Breast epithelium (tissue), 4 donors: ENCODE measurements at places on chromosomes 2 and 18. TPM values are rescaled to one million over a fixed set of nuclear protein-coding genes. Genes with fewer than 3 reads are reported as not detected.

GRCh38 chr18:11104307-11104706 is 45.1 kb downstream of the PIEZO2 start:
- DNase-seq = no peak

GRCh38 chr2:173419506-173419905 is 64.8 kb downstream of the CDCA7 start:
- no peak for DNase-seq

GRCh38 chr2:36371070-36371874 is 15.7 kb downstream of the CRIM1 start:
- DNase-seq = no peak

- DNase-seq = no peak
Measured at GRCh38 chr2:116153729-116154128, 1660.8 kb upstream of the DDX18 start.

DNA sequence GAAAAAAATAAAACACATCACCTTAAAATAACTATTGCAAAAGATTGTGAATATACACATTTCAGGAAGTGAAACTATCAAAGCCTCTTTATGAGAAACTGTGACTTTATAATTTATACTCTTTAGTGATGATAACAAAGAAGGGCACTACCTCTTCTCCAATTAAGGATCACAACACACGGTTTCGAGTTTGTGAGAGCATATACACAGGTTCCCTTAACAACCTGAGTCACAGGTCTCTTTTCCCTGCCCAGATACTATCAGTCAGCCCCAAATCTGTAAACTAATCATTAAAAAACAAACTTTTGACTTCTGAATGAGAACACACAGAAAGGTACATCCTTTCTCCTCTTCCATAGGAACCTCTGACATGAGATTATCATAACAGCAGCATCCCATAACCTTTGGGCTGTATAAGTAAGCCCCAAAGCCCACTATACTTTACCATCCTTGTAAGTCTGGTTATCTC is 44.9 kb downstream of the PTPN2 start:
- DNase-seq = no peak

DNA sequence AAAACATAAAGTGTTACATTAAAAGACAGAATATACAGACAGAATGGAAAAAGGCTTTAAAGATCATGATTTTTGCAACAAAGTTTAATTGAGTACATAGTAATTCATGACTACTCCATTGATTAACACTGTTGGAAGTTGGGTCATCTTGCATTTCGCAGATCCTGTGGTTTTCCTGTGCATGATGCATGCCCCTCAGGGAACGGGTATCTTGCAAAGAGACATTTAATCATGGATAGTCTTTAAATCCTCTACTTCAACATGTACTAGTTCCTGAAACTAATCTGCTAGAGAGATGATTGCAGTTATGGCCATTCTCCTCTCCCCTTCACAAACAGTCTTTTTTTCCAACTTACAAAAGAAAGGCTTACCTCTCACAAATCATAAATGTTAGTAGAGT is 155.6 kb upstream of the DSEL start:
- DNase-seq = no peak

DNA sequence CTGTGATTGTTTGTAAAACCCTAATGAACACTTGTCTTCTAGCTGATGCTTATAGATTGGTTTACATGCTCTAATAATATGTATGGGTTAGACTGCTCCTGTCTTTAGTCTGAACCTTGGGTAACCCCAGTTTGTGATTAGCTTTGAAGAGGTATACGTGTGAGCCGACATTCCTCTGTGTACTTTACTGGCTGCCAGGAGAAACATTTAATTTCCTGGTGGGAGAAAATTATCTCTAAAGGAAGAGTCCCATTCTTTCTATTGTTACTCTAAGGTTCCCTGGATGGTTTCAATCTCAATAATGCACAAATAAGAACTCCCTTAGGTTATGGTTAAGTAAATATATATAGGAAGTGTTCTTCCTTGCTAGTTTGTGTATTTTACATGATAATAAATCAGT is 143.6 kb upstream of the ZSWIM2 start:
- no peak for DNase-seq

GRCh38 chr2:216882876-216883275 is 23.0 kb upstream of the TNP1 start:
- no peak for DNase-seq

DNA sequence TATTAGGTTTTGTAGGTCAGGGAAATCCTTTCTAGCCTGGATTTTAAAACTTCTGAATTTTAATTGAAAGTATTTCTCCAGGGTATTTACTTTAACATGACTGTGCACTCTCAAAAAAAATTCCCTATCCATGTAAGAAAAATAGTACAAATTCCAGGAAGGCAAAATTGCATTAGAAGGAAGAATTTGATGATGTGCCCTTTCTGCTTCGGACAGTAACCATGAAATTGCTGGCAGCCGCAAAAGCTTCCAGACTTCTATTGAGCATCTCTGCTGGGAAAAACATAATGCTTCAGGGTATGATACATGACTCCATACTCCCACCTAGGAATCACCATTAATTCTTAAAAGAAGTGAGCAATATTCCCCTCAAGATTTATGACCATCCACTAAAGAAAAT is 17.2 kb upstream of the KLF7 start:
- no peak for DNase-seq

GRCh38 chr2:110679337-110679707 is 1.5 kb upstream of the BUB1 start:
- DNase-seq = no peak

DNA sequence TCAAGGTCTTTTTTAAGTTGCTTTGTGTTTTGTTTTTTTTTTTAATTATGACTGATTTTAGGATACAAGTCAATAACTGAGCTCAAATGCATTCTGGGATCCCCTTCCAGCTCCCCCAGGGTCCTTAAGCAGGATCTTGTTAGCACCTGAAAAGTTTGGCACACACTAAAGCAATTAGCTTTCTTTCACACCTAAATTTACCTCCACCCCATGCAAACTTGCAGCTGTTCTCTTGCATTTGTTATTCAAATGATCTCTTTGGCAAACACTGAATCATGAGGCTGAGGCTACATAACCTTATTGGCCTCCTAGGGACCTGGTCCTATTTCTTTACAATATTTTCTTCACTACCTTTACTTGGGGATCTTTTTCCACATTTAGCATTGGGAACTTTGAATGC is 2026.1 kb upstream of the CELF4 start:
- DNase-seq = no peak

- DNase-seq = no peak
Measured at GRCh38 chr2:112880091-112880531, 30.9 kb upstream of the IL37 start.

- DNase-seq = no peak
Measured at GRCh38 chr2:123648956-123649355, 376.1 kb upstream of the CNTNAP5 start.

- no peak for DNase-seq
Measured at GRCh38 chr2:215626812-215627281, 191.0 kb upstream of the FN1 start.

DNA sequence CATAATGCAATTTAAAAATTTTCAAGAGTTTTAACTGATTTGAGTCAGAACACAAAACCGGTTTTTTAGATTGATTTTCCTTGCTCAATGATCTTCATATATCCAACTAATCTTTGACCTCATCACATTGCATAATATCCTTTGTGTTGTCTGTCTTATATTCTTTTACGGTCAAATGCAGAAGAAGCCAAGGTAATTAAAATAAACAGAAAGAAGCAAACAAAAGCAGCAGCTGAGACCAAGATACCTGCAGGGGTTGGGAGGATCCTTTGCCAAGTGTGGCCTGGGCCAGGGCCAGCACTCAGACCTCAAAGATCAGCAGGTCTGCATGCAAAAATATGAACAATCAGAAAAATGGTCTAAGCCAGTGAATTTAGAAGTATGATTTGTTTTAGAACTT is 428.9 kb upstream of the NETO1 start:
- DNase-seq = no peak

GRCh38 chr2:173119944-173120343 is 44.3 kb downstream of the MAP3K20 start:
- DNase-seq = no peak

GRCh38 chr18:31825772-31826171 is 65.1 kb upstream of the SLC25A52 start:
- DNase-seq = no peak

- DNase-seq = no peak
Measured at GRCh38 chr18:49911427-49911826, 98.1 kb upstream of the ACAA2 start.

DNA sequence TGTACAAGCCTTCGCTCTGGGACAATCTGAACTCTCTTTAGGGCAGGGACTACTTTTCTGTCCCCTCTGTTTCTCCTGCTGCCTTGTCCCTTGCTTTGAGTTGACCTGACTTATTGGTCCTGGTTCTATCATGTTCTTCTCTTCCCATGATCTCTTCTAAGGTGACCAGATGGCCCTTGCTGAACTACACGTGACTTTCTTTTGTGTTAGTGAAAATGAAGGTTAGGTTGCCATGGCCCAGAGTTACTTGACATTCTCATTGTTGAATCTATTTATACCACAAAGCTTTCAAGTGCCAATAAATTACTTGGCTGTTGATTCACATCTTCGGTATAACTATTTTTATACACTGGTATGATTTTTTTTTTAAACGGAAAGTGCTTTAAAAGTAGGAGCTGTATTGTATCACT is 24.4 kb downstream of the MRPL33 start:
- no peak for DNase-seq

DNA sequence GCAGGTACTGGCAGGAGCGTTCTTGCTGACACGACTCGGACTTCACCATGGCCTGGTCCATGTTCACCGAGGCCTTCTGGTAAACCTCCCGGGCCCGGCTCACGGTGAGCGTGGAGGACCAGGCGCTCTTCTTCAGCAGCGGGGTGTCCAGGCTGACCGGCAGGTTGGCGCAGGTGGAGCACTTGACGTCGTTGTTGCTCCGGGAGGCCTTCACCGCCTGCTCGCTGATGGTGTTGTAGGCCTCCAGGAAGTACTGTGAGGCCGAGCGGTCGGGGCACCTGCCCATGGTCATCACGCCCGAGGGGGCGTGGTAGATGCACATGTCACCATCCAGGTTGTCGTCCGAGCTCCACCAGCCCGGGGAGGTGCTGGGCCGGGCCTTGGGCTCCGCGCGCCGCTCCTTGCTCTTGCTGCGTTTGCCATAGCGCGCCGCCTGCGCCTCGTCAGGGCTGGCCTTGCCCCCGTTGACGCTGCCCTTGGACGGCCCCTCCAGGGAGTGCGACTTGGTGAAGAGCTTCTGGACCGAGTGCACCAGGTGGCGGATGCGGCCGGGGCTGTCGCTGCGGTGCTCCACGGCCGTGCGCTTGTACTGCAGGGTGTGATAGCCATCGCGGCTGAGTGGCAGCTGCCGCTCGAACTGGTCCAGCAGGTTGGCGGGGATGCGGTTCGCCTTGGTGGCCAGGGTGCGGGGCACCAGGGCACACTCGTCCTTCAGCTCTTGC is 429.3 kb downstream of the TGIF1 start:
- no peak for DNase-seq

DNA sequence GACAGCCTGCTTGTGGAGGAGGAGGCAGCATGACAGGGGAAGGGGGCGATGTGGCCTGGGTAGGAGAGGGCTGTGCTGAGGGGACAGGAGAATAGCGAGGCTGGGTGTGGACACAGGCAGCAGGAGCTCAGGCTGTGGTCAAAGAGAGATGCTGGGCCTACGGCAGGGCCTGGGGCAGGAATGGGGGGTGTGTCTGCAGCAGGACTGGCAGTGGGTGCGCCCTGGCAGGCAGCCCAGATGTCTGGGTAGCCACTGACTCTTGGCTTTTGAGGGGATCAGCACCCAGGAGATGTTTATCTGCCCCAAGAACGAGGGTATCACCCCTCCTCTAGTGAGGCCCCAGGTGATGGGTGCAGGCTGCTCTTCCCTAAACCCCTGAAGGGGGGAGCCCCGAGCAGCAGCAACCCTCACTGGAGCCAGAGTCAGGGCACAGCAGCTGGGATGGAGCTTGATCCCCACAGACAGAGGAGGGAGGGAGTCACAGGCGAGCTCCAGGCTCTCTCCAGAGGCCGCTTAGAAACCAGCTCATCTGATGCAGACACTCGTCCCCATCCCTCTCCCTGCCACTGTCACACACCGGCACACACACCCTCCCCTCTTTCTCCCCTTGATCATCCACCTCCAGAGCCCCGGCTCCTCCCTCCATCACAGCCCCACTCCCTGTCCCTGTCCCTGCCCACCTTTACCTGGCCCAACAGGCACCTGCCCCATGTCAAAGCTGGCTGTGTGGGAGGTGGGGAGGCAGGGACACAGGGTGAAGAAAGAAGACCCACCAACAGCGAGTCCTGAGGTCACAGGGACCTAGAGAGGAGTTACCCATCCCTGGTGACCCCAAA is 29.8 kb upstream of the TNS1 start:
- no peak for DNase-seq

- no peak for DNase-seq
Measured at GRCh38 chr2:36357847-36358659, 2.5 kb downstream of the CRIM1 start.

GRCh38 chr2:111642586-111643327 is 241.2 kb downstream of the ANAPC1 start:
- no peak for DNase-seq

GRCh38 chr2:209687323-209687969 is 84.2 kb upstream of the UNC80 start:
- no peak for DNase-seq

- no peak for DNase-seq
Measured at GRCh38 chr18:2891526-2892431, 45.0 kb downstream of the EMILIN2 start.

- DNase-seq = no peak
Measured at GRCh38 chr2:174078275-174078674, 113.1 kb upstream of the SP3 start.

The ME2 gene
- total RNA-seq = 37.3 TPM

The AP1S3 gene
- total RNA-seq = 4.7 TPM

The LYPD1 gene
- total RNA-seq = 1.9 TPM

The KYNU gene
- total RNA-seq = 11.7 TPM

The IL36G gene
- not detected for total RNA-seq

The PJVK gene
- total RNA-seq = 9.4 TPM

The LRATD1 gene
- total RNA-seq = 1.6 TPM

The UGT1A10 gene
- not detected for total RNA-seq

The RSAD2 gene
- 0.33 TPM for total RNA-seq

The CPO gene
- 1.6 TPM for total RNA-seq

The FSHR gene
- total RNA-seq = not detected

The GKN2 gene
- not detected for total RNA-seq

The TRAPPC12 gene
- total RNA-seq = 52.5 TPM

The KCNG2 gene
- total RNA-seq = 1.6 TPM
